Left ventricle myocardium inferior (tissue), 1 donor: ENCODE measurements at places on chromosomes 11 and 22. TPM values are rescaled to one million over a fixed set of nuclear protein-coding genes. Genes with fewer than 3 reads are reported as not detected.

DNA sequence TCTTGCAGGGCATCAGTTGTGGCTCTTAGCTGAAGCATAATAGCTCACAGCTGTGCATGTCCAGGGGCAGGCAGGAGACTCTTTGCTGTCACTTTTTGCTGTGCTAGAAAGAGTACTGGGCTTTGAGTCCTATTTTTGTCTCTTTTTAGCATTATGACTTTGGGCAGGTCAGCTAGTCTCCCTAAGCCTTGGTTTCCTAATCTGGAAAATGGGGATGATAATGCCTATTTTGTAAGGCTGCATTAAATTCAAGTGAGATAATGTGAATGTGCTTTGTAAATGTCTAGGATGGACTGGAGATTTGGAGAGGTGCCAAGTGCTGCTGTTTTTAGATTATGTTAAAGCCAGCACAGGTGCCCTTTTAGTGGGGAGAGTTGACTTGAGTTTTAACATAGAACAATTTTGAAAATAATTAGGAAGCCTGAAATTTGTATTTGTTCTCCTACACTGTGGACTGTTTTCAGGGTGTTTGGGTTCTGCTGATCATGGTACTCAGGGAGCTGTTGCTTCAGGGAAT, 19.1 kb downstream of the CABIN1 start:
- no peak for DNase-seq
- peaks cover 16% of the 10 kb centered on the region for H3K4me1 ChIP-seq
- H3K27me3 ChIP-seq, result no peaks in the 10 kb centered on the region
- H3K27ac ChIP-seq, result no peak overlapping the region
- H3K4me3 ChIP-seq, result no peak overlapping the region

DNA sequence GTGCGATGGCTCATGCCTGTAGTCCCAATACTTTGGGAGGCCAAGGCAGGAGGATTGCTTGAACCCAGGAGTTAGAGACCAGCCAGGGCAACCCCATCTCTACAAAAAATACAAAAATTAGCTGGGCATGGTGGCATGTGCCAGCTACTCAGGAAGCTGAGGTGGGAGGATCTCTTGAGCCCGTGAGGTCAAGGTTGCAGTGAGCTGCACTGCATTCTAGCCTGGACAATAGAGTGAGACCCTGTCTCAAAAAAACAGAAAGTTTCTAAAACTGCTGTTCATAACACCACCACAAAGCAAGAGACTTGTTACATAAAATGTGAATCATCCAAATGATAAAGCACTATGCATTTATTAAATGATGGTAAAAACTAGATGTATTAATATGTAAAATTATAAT, 40.2 kb upstream of the CCDC34 start:
- no peaks in the 10 kb centered on the region for H3K36me3 ChIP-seq
- H3K27me3 ChIP-seq, result no peaks in the 10 kb centered on the region
- DNase-seq, result no peak
- H3K27ac ChIP-seq, result no peak overlapping the region
- H3K4me3 ChIP-seq, result no peak overlapping the region

GRCh38 chr11:84558085-84558905, 1068.8 kb downstream of the DLG2 start:
- H3K36me3 ChIP-seq, result no peaks in the 10 kb centered on the region
- H3K27me3 ChIP-seq, result no peaks in the 10 kb centered on the region
- H3K27ac ChIP-seq, result no peak overlapping the region
- H3K4me1 ChIP-seq, result no peaks in the 10 kb centered on the region
- DNase-seq, result no peak

The POU2F3 gene
- total RNA-seq, result not detected

The FAM227A gene
- 1.0 TPM for total RNA-seq
